Type B pancreatic cell (in vitro differentiated cells): ENCODE measurements at places on chromosomes 5 and 9.

DNA sequence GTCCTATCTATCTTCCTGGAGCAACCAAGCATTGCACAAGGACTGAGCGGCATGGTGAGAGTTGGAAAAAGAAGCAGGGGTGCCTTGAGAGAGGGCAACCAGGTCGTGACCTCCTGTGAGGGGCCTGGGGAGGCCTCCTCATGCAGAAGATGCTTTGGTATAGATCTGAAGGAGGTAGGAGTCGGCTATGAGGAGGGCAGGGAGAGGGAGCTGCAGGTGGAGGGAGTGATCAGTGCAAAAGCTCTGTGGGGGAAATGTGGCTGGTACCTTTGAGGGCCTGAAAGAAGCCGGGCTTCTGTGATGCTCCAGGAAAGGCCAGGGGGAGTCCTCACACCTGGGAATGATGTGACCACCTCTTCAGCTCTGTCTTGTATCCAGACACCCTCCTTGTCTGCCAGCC, 3.6 kb upstream of the SLC25A48 start:
- peak; percentile 47 for DNase-seq

DNA sequence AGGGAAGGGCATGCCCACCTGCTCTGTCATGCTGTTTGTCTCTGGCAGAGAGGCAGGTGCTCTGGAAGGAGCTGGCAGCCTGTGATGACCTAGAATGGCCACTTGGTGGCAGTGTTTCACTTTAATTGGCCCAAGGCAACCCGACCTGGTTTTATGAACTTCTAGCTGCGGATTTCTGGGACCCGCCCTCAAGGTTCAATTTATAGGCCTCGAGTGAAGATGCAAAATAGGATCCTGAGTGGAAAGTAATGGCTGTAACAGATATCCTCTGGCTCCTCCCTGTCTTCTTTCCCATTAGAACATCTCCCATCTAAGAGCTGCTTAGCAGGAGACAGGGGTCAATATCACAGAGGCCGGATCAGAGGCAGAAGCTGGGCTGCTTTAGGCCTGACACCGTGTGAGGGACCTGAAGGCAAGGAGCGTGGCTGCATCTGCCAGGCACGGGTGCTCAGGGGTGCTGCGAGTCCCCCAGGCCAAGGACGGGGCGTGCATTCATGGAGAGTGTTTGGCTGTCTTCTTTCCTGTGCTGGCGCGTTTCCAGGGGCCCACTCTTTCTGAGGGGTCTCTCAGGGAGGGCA, 56.7 kb upstream of the SLC28A3 start:
- DNase-seq = peak; percentile 77

- DNase-seq = no peak
Observed at GRCh38 chr9:35712762-35713400, 19.1 kb downstream of the TLN1 start.

DNA sequence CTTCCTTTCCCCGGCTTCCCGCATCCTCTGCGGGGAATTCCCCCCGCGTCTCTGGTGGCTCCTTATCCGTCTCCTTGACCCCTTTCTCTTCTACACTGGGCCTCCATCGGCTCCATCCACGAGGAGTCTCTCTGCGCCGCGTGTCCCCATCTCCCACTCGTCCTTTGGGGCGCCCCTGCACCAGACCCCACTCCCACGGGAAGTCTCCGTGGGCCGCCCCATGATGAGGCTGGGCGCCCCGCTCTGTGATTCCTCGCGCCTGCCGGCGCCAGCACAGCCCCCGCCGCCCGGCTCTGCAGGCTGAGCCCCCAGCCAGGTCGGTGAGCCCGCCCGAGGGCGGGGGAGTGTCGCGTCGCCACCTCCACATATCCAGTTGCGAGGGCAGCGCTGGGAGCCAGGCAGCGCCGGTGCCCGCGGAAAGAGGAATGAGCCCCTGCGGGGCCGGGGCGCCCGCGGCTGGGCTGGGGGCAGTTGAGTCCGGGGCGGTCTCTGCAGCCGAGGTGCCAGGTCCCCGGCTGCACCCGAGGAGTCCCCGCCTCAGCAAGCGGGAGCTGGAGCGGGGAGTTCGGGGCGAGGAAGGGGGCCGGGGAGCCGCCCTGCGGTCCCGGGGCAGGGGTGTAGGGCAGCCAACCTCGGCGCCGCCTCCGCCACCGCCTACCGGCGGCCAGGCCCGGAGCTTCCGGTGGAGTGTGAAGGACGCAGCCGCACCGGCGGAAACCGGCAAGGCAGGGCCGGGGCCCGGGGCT, 2.1 kb upstream of the TRAF1 start:
- DNase-seq = peak; percentile 78

- no peak for DNase-seq
Observed at GRCh38 chr9:35051069-35051967, 21.1 kb downstream of the VCP start.

DNA sequence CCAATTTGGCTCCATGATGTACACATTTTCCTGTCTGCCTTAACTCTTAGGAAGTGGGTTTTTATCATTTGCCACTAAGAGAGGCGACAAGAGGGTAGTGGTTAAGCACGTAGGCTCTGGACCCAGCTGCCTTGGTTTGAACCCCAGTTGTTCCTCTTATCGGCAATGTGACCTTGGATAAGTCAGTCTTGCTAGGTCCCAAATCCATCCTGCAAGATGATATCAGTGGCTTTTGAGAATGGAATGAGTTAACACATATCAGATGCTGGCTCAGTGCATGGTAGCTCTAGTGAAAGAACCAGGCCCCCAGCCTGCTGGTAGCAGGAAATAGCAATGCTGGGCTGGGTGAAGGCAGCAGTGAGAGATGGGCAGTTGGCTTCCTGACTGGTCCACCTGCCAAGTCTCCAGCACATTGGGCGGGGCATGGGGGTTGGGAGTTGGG, 72.5 kb downstream of the STK10 start:
- DNase-seq = no peak

GRCh38 chr5:112419164-112419985, at the start of gene EPB41L4A:
Gene EPB41L4A (minus strand): TSS chr5:112419277. CDS start chr5:112419039, 238 bp downstream.
- peak; percentile 79 for DNase-seq

DNA sequence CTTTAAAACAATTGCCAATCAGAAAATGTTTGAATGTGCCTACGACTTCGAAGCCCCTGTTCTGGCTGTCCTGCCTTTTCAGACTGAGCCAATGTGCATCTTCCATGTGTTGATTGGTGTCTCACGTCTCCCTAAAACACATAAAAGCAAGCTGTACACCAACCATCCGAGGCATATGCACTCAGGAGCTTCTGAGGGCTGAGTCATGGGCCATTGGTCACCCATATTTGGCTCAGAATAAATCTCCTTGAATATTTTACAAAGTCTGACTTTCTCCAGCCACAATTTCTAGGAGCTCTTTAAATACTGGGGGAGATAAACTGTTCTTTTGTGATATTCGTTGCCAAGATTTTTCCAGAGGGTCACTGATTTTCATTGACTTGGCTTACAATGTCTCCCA, 53.9 kb downstream of the C9orf57 start:
- no peak for DNase-seq

- no peak for DNase-seq
Observed at GRCh38 chr5:83856881-83857280, 136.2 kb upstream of the HAPLN1 start.

DNA sequence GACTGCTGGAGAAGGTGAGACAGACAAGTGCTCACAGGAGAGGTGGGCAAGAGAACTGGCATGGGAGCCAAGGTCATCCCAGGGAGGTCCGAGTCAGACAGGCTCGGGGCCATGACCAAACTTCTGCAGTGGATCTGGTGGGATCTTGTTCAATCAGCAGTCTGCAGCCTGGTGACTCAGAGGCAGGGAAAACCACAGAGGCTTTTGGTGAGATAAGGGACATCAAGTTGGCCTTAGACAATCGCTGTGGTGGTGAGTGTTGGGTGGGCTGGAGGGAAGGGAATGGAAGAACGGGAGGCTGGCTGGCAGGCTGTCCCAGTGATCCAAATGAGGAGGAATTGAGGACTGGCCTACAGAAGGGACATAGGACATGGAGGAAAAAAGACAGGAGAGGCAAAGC, 123.8 kb downstream of the TMEM174 start:
- no peak for DNase-seq

DNA sequence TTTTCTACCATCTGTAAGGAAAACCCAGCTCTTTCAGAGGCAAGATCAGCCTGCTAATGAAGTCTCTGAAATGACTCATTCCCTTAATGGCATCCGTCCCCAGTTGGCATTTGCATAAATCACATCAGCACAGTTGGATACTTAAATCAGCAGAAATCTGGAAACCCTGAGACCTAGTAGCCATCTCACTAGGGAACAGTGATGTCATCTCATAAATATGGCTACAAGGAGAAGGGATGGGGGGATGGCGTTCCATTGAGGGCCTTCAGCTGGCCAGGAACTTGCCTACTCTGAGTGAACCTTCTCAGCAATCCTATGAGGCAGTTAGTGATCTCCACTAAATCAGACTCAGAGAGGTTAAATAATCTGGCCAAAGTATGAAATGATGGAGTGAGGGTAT, 81.8 kb downstream of the CMYA5 start:
- no peak for DNase-seq

DNA sequence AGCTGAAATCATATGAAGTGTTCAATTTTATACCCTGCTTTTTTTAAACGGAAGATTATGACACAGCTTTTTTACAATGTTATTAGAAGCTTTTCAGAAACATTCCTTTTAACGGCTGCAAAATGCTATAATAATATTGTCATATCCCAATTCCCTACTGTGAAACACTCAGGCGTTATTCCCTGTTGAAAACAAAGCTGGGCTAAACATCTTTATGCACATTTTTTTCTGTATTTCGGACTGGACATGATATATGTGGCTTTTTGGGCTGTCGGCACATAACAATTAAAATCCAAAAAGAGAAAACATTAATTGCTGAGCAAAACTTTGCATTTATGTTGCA, 12.0 kb upstream of the CTSL start:
- no peak for DNase-seq

- no peak for DNase-seq
Observed at GRCh38 chr9:129624947-129625346, 1.0 kb upstream of the NTMT1 start.

- DNase-seq = no peak
Observed at GRCh38 chr9:75588808-75589207, 301.7 kb upstream of the PCSK5 start.

GRCh38 chr9:93459432-93459847, 6.1 kb upstream of the FAM120AOS start:
- DNase-seq = no peak

GRCh38 chr9:89078860-89079259, 87.6 kb downstream of the S1PR3 start:
- DNase-seq = no peak

DNA sequence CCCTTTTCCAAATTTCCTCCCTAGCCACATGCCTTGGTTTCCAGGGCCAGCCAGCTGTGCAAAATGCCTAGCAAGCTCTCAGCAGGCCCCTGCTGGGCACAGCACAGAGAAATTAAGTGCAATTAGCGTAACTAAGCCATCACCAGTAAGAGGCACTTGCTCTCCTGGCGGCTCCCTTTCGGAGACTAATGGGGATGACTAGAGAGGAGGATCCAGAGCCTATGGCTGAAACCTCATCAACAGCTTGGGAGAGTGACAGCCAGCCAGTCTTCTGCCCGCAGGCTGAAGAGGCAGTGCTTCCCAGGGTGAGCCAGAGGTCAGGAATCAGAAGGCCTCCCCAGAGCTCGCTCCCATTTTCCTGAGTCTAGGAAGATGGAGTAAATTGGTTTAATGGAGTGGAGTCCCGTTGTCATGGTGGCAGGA, 108.4 kb downstream of the KCNIP1 start:
- no peak for DNase-seq

GRCh38 chr9:133781828-133782135, 43.6 kb upstream of the SARDH start:
- no peak for DNase-seq
